ENCODE measurements at places on chromosomes 3 and 15. TPM values are rescaled to one million over a fixed set of nuclear protein-coding genes. Genes with fewer than 3 reads are reported as not detected.

DNA sequence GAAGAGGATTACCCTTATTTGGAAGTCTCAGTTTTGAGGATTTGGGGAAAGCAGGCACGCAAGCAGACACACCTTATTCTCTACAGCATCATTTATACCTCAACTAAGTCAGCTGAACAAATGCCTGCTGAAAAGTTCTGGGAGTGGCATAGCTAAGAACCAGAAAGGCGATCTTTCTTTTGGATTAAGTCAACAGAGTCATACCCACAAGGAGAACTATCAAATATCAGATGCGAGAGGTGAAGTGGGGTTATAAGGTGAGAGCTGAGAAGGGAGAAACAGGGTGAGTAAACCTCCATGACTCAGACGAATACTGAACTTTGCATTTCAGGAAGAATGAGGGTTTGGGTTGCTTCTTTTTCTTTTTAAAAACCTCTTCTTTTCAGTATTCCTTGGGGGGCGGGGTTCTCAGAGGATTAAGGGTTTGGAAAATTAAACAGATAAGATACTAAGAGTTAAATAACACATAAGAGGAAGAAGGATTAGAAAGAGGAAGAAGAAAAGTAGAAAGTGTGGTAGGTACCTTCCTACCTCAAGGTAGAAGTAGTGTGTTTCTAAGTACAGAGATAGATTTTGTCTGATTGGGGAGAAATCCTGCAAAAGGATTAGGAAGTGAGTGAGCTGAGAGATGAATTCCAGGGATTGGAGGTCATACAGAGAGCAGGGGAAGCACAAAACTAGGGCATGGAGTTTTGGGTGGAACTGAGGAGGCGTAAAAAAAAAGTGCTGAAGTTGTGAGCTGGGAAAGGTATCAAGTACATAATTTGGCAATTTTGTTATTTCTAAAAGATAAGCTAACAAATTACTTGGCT, 41.3 kb upstream of the ICE2 start:
- H3K27me3 ChIP-seq: no peaks in the 10 kb centered on the region
- H3K4me3 ChIP-seq: no peak overlapping the region
- H3K4me1 ChIP-seq: peaks cover 11% of the 10 kb centered on the region
- no peak overlapping the region for H3K27ac ChIP-seq
- no peak for DNase-seq

DNA sequence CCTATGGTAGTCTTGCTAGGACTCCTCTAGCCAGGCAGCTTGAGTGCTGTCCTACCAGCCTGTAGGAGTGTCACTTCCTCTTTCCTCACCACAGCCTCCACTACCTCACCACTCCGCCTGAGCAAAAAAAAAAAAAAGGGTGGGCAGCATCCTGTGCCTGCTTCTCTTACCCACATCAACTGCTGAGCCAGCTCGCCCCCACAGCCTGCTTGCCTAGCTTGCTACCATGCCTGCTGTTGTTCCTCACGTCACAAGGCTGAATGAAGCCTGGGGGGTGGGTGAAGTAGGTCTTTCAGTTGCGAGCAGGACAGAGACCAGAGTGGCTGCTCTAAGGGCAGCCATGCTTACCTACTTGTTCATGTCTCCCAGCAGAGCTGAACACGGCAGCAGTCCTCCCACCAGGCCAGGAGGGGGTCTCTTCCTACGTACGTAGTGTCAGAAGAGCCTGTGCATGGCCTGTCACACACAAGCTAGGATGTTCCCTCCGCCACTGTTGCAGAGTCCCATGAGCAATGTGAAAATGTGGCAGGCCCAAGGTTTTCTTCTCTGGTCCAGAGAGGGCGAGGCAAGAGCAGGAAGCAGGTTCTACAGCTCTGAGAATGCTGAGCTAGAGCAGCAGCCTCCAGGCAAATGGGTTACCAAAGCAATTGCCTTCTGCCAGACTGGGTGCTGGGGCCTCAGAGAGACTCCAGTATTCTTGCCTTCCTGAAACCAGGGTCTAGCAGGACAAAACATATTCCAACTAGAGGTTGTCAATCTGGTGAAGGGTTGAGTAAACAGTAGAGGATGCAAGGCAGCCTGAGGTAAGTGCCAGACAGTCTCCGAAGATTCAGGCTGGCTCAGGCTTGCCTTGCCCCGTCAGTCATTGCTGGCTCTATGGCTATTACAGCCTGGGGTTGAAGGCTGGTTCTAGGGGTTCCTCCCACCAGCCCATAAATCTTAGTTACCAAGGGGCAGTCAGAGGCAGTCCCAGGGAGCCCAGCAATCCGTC, 8.1 kb downstream of the PPM1M start:
- peaks cover 45% of the 10 kb centered on the region for H3K4me1 ChIP-seq
- H3K27me3 ChIP-seq: no peaks in the 10 kb centered on the region
- H3K36me3 ChIP-seq: peaks cover 71% of the 10 kb centered on the region
- DNase-seq: peak; percentile 94
- H3K4me3 ChIP-seq: no peak overlapping the region
- peak overlapping the region; percentile 79 for H3K27ac ChIP-seq

- no peak for DNase-seq
- H3K4me1 ChIP-seq: peaks cover 78% of the 10 kb centered on the region
- H3K36me3 ChIP-seq: peaks cover 3% of the 10 kb centered on the region
- H3K27me3 ChIP-seq: no peaks in the 10 kb centered on the region
- peak overlapping the region; percentile 97 for H3K27ac ChIP-seq
These were observed 430 bp upstream of the PSTPIP1 start for GRCh38 chr15:76994496-76994895.

GRCh38 chr3:11671648-11672100, 28.0 kb upstream of the VGLL4 start:
- no peak overlapping the region for H3K4me3 ChIP-seq
- H3K4me1 ChIP-seq: peaks cover 23% of the 10 kb centered on the region
- H3K27me3 ChIP-seq: no peaks in the 10 kb centered on the region
- H3K36me3 ChIP-seq: peaks cover 5% of the 10 kb centered on the region

DNA sequence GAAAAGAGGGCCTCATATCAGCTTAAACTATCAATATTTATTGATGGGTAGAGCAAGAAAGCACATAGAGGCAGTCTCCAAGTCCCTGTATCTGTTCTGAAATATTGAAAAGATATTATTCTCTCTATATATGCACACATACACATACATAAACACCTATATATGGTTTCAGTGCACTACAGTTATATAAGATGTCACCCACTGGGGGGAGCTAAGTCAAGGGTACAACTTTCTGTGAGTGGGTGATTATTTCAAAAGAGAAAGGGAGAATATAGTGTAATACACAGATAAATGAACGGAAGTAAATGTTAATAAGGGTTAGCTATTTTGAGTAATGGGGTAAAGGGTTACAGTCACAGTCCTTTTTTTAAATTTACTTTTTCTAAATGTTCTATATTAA, 8.8 kb downstream of the SNTN start:
- DNase-seq: no peak
- H3K4me3 ChIP-seq: no peak overlapping the region
- no peak overlapping the region for H3K27ac ChIP-seq
- H3K36me3 ChIP-seq: no peaks in the 10 kb centered on the region
- no peaks in the 10 kb centered on the region for H3K27me3 ChIP-seq

- no peak overlapping the region for H3K4me3 ChIP-seq
- H3K27me3 ChIP-seq: no peaks in the 10 kb centered on the region
- H3K36me3 ChIP-seq: no peaks in the 10 kb centered on the region
- H3K4me1 ChIP-seq: peaks cover 14% of the 10 kb centered on the region
These were observed 124.1 kb upstream of the RASGRP1 start for GRCh38 chr15:38688761-38689160.

- H3K27me3 ChIP-seq: no peaks in the 10 kb centered on the region
- H3K27ac ChIP-seq: no peak overlapping the region
- H3K4me1 ChIP-seq: no peaks in the 10 kb centered on the region
- no peak overlapping the region for H3K4me3 ChIP-seq
These were observed 64.4 kb upstream of the CPB1 start for GRCh38 chr3:148763156-148763680.

DNA sequence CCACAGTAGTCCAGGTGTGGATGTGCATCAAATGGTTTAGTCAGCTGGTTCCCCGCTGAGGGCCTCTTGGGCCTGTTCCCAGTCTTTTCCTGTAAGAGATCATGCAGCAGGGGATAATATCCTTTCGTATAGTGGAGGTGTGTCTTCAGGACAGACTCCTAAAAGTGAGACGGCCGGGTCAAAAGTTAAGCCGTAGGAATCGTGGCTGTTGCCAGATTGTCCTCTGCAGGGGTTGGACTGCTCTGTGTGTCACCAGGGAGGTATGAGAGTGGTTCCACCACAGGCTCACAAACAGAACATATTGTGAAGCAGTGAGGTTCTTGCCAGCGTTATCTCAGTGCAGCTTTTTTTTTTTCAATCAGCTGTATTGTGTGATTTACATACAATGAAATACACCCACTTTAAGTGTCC, 95.0 kb downstream of the VGLL4 start:
- H3K4me3 ChIP-seq: no peak overlapping the region
- no peaks in the 10 kb centered on the region for H3K27me3 ChIP-seq
- H3K27ac ChIP-seq: no peak overlapping the region
- no peaks in the 10 kb centered on the region for H3K36me3 ChIP-seq
- peak; percentile 50 for DNase-seq
- no peaks in the 10 kb centered on the region for H3K4me1 ChIP-seq

GRCh38 chr3:56916716-56917360, 115.1 kb upstream of the ARHGEF3 start:
- H3K27ac ChIP-seq: peak overlapping the region; percentile 89
- H3K36me3 ChIP-seq: no peaks in the 10 kb centered on the region
- H3K4me1 ChIP-seq: peaks cover 66% of the 10 kb centered on the region
- no peak for DNase-seq

DNA sequence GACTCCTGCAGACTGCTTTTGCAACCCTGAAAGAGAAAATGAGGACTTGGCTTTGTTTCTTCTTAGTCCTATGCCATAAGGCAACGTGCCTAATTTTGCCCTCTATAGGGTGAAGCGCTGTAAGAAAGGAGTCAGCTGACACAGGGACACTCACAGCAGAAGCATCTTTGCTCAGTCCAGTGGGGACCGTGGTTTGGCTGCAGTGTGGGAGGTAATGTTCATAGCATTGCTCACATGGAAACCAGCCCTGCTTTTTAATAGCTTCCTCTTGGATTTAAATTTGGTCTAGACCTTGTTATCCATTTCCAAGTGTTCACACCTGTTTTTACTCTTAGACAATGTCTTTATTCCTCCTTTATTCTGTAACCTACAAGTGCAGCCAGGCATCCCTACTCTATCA, 1032.1 kb downstream of the NTRK3 start:
- H3K27me3 ChIP-seq: no peaks in the 10 kb centered on the region
- H3K4me1 ChIP-seq: no peaks in the 10 kb centered on the region
- H3K36me3 ChIP-seq: no peaks in the 10 kb centered on the region
- H3K4me3 ChIP-seq: no peak overlapping the region

- peaks cover 12% of the 10 kb centered on the region for H3K4me1 ChIP-seq
- H3K36me3 ChIP-seq: no peaks in the 10 kb centered on the region
These were observed 3.7 kb upstream of the GASK1A start for GRCh38 chr3:42975456-42975855.

- no peaks in the 10 kb centered on the region for H3K27me3 ChIP-seq
- no peak for DNase-seq
- no peak within 1 kb of the TSS for H3K4me3 ChIP-seq
- no peaks in the 10 kb centered on the region for H3K36me3 ChIP-seq
These were observed at the start of gene TMPRSS7 for GRCh38 chr3:112034436-112034835. Gene TMPRSS7 (plus strand): TSS chr3:112034736. CDS start chr3:112034846, 110 bp downstream.

DNA sequence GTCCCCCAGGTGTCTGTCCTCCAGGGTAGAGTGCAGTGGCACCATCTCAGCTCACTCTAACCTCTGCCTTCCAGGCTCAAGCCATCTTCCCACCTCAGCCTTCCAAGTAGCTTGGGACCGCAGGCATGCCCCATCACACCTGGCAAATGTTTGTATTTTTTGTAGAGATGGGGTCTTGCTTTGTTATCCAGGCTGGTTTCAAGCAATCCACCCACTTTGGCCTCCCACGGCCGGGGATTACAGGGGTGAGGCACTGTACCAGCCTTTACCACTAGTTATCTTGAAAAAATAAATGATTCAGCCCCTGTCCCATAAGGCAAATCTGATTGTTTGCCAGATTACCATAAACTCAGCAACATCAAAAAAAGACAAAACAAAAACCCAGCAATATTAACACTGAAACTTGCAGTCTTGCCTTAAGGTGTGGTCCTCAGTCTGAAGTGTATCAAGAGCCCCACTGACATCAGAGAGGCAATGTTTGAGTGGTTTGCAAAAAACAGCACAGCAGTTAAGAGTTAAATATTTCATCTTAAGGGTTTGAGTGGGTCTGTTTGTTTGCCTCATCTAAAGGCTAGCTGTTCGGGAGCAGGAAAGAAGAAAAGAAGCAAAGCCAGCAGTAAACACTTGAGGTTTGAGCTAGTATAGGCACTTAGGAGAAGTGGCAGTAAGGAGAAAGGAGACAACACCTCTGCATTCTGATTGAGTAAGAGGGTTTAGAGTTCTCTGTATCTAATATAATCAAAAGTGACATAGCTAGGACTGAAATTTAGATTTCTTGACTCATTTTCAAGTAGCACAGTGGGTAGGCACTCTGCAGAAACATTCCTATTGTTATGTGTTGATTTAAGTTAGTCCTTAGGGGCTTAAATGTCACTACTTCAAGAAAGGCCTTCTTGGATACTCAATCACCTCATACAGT, 26.3 kb upstream of the EDEM1 start:
- no peaks in the 10 kb centered on the region for H3K27me3 ChIP-seq
- no peak for DNase-seq
- H3K4me3 ChIP-seq: no peak overlapping the region
- no peaks in the 10 kb centered on the region for H3K36me3 ChIP-seq
- H3K4me1 ChIP-seq: peaks cover 10% of the 10 kb centered on the region
- peak overlapping the region; percentile 31 for H3K27ac ChIP-seq

DNA sequence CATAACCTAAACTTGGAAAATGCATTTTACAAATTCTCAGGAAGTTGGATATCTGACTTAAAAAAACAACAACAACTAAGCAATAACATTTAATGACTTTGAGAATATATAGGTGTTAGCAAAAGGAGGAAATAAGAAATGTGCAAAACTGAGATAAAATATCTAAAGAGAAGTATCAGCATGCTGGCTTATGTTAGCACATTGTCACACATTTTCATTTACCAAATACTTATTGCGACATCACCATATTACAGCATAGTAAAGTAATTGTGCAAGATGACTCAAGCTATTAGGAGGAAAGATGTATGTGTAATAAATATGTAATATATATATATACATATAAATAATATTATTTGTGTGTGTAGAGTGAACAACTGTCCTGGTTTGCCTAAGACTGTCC, 9.2 kb downstream of the PTX3 start:
- H3K4me3 ChIP-seq: no peak overlapping the region
- H3K27me3 ChIP-seq: no peaks in the 10 kb centered on the region
- DNase-seq: no peak
- no peaks in the 10 kb centered on the region for H3K36me3 ChIP-seq

- no peak overlapping the region for H3K27ac ChIP-seq
- peaks cover 44% of the 10 kb centered on the region for H3K4me1 ChIP-seq
- H3K4me3 ChIP-seq: no peak overlapping the region
- no peaks in the 10 kb centered on the region for H3K27me3 ChIP-seq
- H3K36me3 ChIP-seq: no peaks in the 10 kb centered on the region
These were observed 48.7 kb downstream of the CORO2B start for GRCh38 chr15:68627476-68627875.

- H3K36me3 ChIP-seq: no peaks in the 10 kb centered on the region
- H3K4me3 ChIP-seq: no peak overlapping the region
- H3K27me3 ChIP-seq: no peaks in the 10 kb centered on the region
- no peak overlapping the region for H3K27ac ChIP-seq
- DNase-seq: no peak
These were observed 463.9 kb upstream of the PROK2 start for GRCh38 chr3:72248869-72249268.

CGNL1 gene
- polyA plus RNA-seq: 0.21 TPM

LEKR1 gene
- polyA plus RNA-seq: 0.48 TPM

CD96 gene
- polyA plus RNA-seq: 3.3 TPM

DPPA2 gene
- not detected for polyA plus RNA-seq

PLA2G4F gene
- not detected for polyA plus RNA-seq

ISLR2 gene
- polyA plus RNA-seq: 0.20 TPM

ASB14 gene
- not detected for polyA plus RNA-seq

RHCG gene
- 0.23 TPM for polyA plus RNA-seq

GPR171 gene
- 9.1 TPM for polyA plus RNA-seq

CCNDBP1 gene
- 66.7 TPM for polyA plus RNA-seq

NSUN3 gene
- polyA plus RNA-seq: 8.2 TPM
